ENCODE measurements at places on chromosomes 1 and 21.

DNA sequence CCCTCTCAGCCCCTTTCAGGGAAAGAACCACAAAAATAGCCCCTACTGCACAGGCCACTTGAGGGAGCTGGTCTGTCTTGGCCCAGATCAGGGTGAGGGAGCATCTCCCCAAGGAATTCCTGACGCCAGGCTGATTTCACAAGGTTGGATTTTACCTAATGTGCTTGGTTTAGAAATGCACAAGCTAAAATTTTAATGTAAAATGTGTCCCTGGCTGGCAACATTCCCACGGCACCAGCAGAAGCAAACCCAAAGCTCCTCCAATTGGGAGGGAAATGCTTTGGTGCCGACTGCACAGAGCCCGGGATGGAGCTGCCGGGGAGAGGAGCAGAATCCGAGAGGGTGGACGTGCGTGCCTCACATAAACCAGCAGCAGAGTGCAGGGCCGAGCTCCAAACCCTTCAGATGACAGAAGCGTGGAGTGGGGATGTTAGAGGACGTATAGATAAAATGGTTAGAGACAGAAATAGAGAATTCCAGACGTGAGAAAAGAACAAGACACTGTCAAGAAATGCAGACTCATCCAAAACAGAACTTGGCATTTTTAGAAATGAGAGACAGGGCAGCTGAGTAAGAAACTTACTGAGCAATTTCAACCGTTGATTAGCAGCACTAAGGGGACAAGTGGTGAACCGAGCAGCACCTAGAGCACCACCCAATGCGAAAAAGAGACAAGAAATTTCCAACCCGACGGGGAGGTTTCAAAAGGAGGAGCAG is 41.6 kb upstream of the TMEM52 start:
- no peak for DNase-seq

GRCh38 chr1:67583462-67583950 is 101.5 kb upstream of the GADD45A start:
- no peak for DNase-seq

- peak; percentile 43 for DNase-seq
Observed at GRCh38 chr1:29736582-29737188, 500.4 kb downstream of the PTPRU start.

DNA sequence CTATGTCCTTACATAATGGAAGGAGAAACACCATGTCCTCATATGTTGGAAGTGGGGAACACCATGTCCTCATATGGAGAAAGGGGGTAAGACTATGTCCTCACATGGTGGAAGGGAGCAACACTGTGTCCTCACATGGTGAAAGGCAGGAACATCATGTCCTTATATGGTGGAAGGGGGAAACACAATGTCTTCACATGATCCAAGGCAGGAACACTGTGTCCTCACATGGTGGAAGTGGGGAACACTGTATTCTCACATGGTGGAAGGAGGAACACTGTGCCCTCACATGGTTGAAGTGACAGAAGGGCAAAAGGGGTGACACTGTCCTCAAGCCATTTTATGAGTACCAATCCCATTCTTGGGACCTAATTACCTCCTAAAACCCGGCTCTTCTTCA is 146.3 kb upstream of the ETV3 start:
- no peak for DNase-seq

- DNase-seq: no peak
Observed at GRCh38 chr1:209207126-209207700, 376.3 kb upstream of the CAMK1G start.

GRCh38 chr1:43651188-43651587 is 1.2 kb downstream of the KDM4A start:
- no peak for DNase-seq

DNA sequence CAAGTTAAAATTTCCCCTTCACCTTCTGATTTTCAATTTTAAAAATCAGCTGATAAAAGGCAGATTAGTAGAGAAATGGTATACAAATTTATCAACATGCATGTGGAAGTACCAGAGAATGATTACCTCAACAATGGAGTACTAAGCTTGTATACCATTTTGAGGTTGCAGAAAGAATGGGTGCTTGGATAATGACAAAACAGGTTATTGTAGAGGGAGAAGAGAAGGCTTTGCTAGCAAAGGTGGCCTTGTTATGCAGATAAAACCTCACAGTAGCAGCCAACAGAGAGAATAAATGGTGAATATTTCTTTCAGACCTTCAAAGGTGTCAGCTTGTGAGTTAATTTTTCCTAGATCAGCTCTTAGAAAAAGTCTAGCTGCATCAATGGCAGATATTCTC is 1174.9 kb upstream of the ADGRL4 start:
- DNase-seq: no peak

All from iPS DF 6.9 (cell line).